Activated naive CD4-positive, alpha-beta T cell treated with anti-CD3 and anti-CD28 coated beads for 36 hours (primary cell): ENCODE measurements at places on chromosomes 7 and 10.

- no peaks in the 10 kb centered on the region for H3K27me3 ChIP-seq
- H3K36me3 ChIP-seq: no peaks in the 10 kb centered on the region
- H3K4me3 ChIP-seq: no peak overlapping the region
- H3K4me1 ChIP-seq: no peaks in the 10 kb centered on the region
Measured at GRCh38 chr10:20596911-20597310, 300.2 kb downstream of the NEBL start.

- H3K4me3 ChIP-seq: no peak overlapping the region
- H3K27ac ChIP-seq: no peak overlapping the region
- H3K4me1 ChIP-seq: no peaks in the 10 kb centered on the region
- no peaks in the 10 kb centered on the region for H3K36me3 ChIP-seq
- DNase-seq: no peak
Measured at GRCh38 chr7:134101716-134102115, 25.4 kb upstream of the LRGUK start.

DNA sequence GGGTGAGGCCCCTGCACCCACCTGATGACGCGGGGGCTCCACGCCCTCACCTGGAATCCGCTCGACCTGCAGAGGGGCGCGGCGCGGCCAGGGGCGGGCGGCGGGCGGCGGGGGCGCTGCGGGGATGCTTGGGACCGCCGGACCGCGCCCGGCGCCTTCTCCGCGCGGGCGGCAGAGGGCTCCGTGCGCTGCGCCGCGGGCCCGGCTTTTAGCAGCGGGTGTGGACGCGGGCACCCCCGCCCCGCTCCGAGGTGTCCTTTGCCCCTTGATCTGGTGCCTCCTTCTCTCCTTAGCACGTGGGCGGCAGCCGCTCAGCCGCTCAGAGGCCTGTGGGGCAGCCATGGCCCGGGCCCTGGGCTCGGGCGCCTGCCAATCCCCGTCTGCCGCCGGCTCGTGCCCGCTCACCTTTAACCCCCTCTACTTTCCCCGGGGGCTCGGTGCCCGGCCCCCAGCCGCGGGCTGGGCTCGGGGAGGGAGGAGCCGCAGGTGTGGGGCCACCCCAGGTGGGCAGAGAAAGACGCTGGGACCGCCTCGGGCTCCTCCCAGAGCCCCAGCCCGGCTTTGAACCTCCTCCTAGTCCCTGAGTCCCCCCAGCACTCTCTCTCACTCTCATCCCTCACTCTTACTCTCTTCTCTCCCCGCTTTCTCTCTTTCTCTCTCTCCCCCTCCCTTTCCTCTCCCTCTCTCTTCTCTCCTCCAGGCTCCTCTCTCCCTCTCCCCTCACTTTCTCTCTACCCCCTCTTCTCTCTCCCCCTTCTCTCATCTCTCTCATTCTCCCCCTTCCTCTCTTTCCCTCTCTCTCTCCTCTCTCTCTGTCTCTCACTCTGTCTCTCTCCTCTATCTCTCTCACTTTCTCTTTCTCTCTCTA, 19.7 kb upstream of the VPS37D start:
- peaks cover 50% of the 10 kb centered on the region for H3K27me3 ChIP-seq
- no peak overlapping the region for H3K27ac ChIP-seq
- peak overlapping the region; percentile 33 for H3K4me3 ChIP-seq
- no peaks in the 10 kb centered on the region for H3K36me3 ChIP-seq

DNA sequence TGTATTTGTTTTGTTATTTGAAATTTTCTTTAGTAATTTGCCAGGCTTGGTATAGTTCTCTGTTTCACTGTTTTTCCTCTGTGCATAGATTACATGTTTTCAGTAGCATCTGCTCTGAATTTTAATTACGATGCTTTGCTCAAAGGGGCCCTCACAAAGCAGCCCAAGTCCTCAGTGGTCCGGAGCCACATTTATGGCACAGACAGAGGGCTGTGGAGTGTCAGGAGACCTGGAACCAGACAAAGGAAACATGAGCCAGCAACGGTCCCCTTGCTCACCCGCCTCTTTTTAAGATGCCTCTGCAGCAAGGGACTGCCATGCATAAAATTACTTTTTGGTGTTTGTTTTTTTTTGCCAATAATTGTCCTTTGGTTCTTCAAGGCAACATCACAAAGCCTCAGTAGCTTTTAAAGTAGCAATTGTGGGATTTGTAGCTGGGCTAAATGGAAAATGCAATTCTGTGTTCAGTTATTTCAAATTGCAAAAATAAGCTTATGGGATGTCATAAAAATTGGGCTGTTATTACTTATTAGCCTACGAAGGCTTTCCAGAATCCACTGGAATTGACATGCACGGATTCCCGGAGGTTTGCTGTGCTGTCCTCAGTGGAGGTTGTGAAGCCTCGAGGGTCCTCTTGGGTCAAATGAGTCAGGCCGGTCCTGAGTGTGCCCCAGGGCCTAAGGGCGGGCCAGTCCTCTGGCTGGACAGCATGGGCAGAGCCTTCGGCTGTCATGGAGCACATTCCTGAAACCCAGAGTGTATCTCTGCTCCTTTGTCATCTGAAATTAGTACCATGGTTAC, 422.8 kb downstream of the GLRX3 start:
- no peaks in the 10 kb centered on the region for H3K4me1 ChIP-seq
- no peaks in the 10 kb centered on the region for H3K36me3 ChIP-seq
- no peak overlapping the region for H3K27ac ChIP-seq

DNA sequence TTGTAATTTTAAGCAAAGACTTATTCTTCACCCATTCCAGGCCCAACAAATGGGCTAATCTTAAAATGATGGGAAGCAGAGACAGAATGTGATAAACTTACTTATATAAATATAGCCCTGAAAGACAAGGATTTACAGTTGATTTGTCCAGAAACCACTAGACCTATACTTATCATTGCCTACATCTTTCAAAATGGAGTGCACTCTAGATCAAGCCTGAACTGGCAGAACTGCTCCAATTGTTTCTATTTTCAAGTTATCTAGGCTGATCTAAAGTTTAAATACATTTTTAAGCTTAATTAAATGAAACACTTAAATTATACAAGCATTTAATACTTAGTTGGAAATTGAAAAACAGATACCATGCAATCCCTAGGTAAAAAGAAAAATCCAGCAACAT, 24.9 kb upstream of the PALS2 start:
- no peak overlapping the region for H3K4me3 ChIP-seq
- DNase-seq: no peak
- no peak overlapping the region for H3K27ac ChIP-seq
- peaks cover 10% of the 10 kb centered on the region for H3K27me3 ChIP-seq

GRCh38 chr7:82534684-82535083, 91.1 kb upstream of the CACNA2D1 start:
- no peak overlapping the region for H3K27ac ChIP-seq
- H3K27me3 ChIP-seq: no peaks in the 10 kb centered on the region
- H3K4me1 ChIP-seq: no peaks in the 10 kb centered on the region

- H3K27me3 ChIP-seq: no peaks in the 10 kb centered on the region
- H3K36me3 ChIP-seq: no peaks in the 10 kb centered on the region
- no peak overlapping the region for H3K27ac ChIP-seq
- no peak for DNase-seq
- H3K4me1 ChIP-seq: peaks cover 7% of the 10 kb centered on the region
Measured at GRCh38 chr7:138602451-138602850, 98.7 kb downstream of the SVOPL start.
